ENCODE measurements at places on chromosomes 3 and 15.
A peak's percentile ranks its signal among the peaks of the same experiment; 100 is the strongest.

GRCh38 chr15:38058596-38059075 is 124.2 kb downstream of the TMCO5A start:
- no peak for DNase-seq

GRCh38 chr3:18345015-18345367 is 80.1 kb downstream of the SATB1 start:
- no peak for DNase-seq

GRCh38 chr15:32671339-32672325 is 30.1 kb downstream of the SCG5 start:
- peak; percentile 64 for DNase-seq

DNA sequence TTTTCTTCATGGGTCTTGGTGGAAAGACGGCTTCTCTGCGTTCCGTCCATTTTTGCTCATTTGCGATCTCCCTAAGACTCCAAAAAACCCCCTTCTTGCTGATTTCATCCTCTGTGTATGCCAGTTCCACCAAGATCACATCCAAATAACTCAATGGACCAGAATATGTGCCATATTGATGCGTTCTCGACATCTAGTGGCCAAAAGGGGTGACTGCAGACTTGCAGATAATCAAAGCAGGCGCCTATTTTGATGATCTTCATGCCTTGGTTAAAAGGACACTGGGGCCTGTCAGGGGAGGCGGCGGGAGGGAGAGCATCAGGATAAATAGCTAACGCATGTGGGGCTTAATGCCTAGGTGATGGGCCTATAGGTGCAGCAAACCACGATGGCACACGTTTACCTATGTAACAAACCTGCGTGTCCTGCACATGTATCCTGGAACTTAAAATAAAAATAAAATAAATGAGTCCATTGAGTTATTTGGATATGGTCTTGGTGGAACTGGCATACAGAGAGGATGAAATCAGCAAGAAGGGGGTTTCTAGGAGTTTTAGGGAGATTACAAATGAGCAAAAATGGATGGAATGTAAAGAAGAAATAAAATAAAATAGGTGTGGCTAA is 104.2 kb upstream of the RAD18 start:
- peak; percentile 16 for DNase-seq

- DNase-seq = no peak
Measured at GRCh38 chr3:124126436-124127023, 134.6 kb upstream of the ROPN1 start.

DNA sequence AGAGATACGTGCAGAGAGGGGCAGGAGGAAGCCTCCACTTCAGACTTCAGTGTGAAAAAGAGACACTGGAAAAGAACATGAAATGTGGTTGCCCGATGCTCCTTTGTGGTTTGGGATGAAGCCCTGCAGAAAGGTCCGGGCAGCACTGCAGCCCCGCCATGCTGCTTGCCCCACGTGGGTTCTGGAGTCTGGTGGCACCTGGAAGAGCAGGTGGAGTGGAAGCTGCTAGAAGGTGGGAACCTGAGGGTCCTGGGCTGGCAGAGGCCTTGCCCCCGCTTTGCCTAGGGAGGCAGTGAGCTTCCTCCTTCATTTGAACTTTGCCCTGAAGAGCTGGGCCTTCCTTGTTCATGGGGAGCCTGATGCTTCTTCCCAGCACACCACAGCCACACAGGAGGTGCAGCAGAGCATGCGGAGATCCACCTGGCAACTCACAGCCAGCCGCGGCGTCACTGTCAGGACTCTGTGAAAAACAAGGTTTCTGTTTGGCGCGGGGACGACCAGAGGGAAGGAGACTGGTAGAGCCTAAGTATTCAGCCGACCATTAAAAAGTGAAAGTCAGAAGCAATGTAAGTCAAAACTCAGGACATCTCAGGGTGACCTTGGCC is 59.0 kb downstream of the APBA2 start:
- no peak for DNase-seq

GRCh38 chr3:37924453-37924852 is 62.8 kb downstream of the CTDSPL start:
- DNase-seq = no peak

DNA sequence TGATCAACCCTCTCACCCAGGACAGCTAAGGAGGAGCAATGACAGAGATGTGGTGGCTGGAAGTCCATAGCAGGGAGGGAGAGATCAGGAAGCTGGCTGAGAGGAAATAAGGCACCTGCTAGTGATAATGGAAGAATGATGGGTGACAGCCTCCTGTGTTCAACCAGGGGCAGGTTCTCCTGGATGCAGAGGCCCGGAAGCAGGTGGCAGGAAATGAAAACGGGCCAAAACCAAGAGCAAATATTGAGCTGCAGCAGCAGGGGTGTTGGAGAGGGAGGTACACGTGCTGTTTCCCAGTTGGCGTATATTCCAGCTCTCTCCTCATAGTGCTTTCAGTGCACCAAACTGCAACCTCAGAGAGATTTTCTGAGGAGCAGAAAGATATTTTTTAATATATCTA is 213.4 kb upstream of the TBL1XR1 start:
- peak; percentile 3 for DNase-seq

GRCh38 chr3:158659454-158660237 is 12.8 kb downstream of the LXN start:
- peak; percentile 62 for DNase-seq

DNA sequence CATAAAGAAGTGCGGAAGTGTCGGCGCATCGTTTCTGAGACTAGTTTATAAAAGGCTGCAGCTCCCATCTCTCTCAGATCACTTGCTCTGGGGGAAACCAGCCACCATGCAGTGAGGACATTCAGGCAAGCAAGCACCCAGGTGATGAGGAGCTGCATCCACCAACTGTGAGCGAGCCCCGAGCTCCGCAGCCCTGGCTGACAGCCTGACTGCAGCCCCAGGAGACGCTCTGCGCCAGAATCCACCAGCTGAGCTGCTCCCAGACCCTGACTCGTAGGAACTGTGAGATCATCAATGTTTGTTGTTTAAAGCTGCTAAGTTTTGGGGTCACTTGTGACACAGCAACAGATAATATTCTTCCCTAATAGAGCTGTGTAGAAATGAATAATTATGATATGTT is 5.0 kb upstream of the TM2D3 start:
- no peak for DNase-seq

GRCh38 chr3:18806633-18807032 is 341.7 kb upstream of the KCNH8 start:
- DNase-seq = no peak

GRCh38 chr3:138351916-138352550 is 3.7 kb downstream of the MRAS start:
- no peak for DNase-seq

- DNase-seq = no peak
Measured at GRCh38 chr3:144129536-144130214, 158.1 kb downstream of the DIPK2A start.

DNA sequence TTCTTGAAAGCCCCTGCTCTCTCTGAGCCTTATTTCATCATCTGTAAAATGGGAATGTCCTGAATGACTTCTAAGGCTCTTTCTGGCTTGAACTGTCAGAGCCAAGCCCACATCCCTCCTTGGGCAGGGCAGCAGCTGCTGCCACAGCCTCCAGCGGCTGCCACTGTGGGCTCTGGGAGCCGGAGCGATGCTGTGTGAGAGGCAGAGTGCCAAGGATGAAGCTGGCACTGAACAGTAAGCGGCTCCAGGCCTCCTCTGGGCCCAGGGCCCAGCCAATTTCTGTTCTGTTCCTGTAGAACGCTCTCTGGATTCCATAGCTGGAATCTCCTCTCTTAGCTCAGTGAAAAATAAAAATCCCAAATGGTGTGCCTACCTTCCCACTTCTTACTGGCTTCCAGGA is 4.4 kb downstream of the CPLX3 start:
- DNase-seq = peak; percentile 56

DNA sequence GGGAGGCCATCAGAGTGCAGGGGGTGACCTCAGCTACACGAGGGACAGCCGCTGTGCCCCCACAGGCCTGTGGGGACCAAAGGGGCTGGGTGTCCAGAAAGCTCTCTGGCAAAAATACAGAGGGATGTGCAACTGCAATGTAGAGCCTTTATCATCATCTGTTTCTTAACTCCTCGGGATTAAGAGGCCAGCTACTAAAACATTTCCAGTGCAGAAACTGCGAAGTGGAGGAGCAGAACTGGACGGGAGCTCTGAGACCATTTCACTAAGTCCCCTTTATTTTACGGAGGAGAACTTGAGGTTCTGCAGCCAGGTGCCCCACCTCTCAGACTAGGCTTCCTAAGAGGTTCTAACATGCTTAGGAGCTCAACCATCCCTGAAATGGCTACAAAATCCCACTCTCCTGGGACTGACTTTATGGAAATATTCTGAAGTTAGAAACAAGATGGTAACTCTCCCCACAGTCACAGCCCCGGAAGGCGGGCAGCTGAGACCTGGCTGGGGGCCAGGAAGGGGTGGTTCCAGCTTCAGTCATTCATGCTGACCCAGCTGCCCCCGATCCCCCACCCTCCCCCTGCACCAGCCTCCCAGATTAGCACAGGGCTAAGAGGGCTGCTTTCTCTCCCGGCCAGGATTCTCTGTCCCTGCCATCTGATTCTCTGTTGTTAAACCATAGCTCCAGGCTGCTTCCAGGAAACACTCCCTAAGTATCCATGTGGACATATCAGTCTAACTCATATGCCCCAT is 40.3 kb downstream of the UMPS start:
- peak; percentile 26 for DNase-seq

GRCh38 chr3:86958534-86958933 is 32.4 kb downstream of the VGLL3 start:
- no peak for DNase-seq

DNA sequence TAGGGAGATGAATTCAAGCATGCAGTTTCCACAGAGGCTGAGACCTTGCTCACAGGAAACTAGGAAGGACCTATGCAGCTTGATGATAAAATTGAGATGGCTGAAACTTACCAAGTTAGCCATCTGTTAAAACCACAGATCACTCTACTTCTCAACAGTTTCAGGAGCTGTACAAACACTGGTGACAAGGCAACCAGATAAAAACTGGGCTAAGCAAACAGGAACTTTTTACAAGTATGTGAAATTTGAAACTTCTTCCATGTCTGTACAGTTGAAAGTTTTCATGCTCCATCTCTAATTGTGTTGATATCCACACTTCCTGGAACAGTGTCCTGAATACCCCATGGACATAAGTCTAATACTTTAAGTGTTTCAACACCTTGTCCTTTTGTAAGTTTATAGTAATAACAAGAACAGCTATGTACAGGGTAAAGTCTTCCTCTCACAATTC is 78.2 kb downstream of the FAIM start:
- DNase-seq = no peak

DNA sequence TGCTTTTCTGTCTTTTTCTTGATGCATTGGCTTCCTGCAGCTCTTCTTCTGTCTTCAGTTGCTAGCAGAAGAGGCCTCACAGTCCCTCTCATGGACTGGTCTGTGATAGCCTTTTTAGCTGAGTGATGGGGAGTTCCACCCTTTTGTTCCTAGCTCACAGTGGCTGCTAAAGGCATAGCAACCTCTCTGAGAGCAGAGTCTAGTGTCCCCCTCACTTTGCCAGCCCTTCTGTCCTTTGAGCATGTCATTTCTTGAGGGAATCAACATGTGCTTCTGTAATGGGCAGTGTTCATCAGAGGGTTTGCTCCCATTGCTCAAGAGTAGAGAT is 44.4 kb downstream of the GAP43 start:
- DNase-seq = no peak

- no peak for DNase-seq
Measured at GRCh38 chr15:80985981-80986380, 3.6 kb downstream of the MESD start.

- peak; percentile 9 for DNase-seq
Measured at GRCh38 chr3:355622-356021, 159.1 kb downstream of the CHL1 start.
